ENCODE measurements at places on chromosomes 4 and X.

GRCh38 chr4:76029300-76029699 is 6.0 kb upstream of the CXCL10 start:
- no peak for DNase-seq

GRCh38 chrX:56783450-56783831 is 54.4 kb downstream of the NBDY start:
- no peak for DNase-seq

- DNase-seq: no peak
Measured at GRCh38 chr4:94574050-94574449, 122.3 kb downstream of the PDLIM5 start.

DNA sequence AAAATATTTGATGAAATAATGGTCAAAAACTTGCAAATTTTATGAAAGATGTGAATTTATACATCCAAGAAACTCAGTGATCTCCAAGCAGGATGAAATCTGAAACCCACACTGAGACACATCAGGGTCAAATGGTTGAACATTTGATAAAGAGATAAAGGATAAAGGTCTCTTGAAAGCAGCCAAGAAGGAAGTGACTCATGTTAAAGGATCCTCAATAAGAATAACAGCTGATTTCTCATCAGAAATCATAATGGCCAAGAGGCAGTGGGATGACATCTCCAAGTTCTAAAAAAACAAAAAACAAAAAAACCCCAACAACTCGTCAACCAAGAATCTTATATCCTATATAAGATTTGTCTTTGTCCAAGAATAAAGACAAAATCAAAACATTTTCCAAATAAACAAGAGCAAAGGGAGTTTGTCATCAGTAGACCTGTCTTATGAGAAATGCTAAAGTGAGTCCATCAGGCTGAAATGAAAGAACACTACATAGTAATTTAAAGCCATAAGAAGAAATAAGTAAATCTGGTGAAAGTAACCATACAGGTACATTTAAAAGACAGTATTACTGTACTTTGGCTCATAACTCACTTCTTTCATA is 121.7 kb downstream of the PDS5A start:
- DNase-seq: no peak

GRCh38 chrX:40090961-40091360 is 6.8 kb downstream of the BCOR start:
- DNase-seq: no peak
